Right lobe of liver (tissue), 6 donors: ENCODE measurements at places on chromosomes 2 and 18. TPM values are rescaled to one million over a fixed set of nuclear protein-coding genes. Genes with fewer than 3 reads are reported as not detected.

GRCh38 chr2:12587729-12588522 lies 128.8 kb upstream of the TRIB2 start:
- H3K27me3 ChIP-seq: no peaks in the 10 kb centered on the region
- no peaks in the 10 kb centered on the region for H3K4me1 ChIP-seq
- H3K36me3 ChIP-seq: no peaks in the 10 kb centered on the region

DNA sequence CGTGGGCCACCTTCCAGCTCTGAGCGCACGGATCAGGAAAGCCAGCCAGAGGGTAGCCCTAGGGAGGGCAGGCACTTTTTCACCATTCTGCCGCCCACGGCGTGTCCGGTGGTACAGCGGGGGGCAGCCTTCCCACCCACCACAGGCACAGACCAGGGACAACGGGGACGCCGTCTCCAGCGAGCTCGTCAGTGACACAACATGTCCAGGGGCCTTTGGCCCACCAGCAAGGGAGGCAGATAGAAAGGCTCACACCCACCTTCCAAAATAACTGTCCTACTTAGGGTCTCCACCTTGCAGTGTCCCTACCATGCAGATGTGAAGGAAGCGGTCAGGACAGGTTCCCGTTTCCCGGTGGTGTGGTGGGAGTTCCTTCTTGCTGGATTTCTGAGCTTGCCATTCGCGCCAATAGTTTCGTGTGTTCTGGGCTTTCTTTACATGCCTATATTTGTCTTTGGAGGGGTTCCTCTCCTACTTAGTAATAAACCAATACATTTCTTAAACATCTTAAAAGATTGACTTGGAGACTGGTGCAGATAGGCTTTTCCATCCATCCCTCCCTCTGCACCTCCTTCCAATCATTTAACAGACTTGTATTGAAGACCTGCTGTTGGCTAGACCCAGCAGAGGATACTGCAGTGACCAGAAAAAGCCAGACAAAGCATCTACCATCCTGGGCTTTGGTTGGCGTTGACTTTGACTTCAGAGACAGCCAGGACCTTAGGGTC lies 872 bp downstream of the ASB1 start:
- H3K36me3 ChIP-seq: no peaks in the 10 kb centered on the region
- H3K27ac ChIP-seq: peak overlapping the region; percentile 77
- H3K27me3 ChIP-seq: no peaks in the 10 kb centered on the region

GRCh38 chr2:183069174-183069573 lies 9.4 kb upstream of the DUSP19 start:
- no peak for DNase-seq
- H3K36me3 ChIP-seq: no peaks in the 10 kb centered on the region
- H3K4me3 ChIP-seq: no peak overlapping the region
- no peaks in the 10 kb centered on the region for H3K27me3 ChIP-seq

- no peak overlapping the region for H3K27ac ChIP-seq
- no peak overlapping the region for H3K4me3 ChIP-seq
- no peaks in the 10 kb centered on the region for H3K27me3 ChIP-seq
- no peaks in the 10 kb centered on the region for H3K4me1 ChIP-seq
These were observed 278.5 kb upstream of the RGPD4 start for GRCh38 chr2:107548216-107548615.

GRCh38 chr2:240685771-240686371 lies 3.2 kb upstream of the AQP12B start:
- H3K27me3 ChIP-seq: no peaks in the 10 kb centered on the region
- H3K4me3 ChIP-seq: no peak overlapping the region
- no peaks in the 10 kb centered on the region for H3K4me1 ChIP-seq
- no peak for DNase-seq
- no peaks in the 10 kb centered on the region for H3K36me3 ChIP-seq

- H3K27ac ChIP-seq: no peak overlapping the region
- no peaks in the 10 kb centered on the region for H3K27me3 ChIP-seq
- no peak overlapping the region for H3K4me3 ChIP-seq
- no peaks in the 10 kb centered on the region for H3K36me3 ChIP-seq
- no peaks in the 10 kb centered on the region for H3K4me1 ChIP-seq
- DNase-seq: no peak
These were observed 125.7 kb downstream of the PDE1A start for GRCh38 chr2:182301093-182301492.

DNA sequence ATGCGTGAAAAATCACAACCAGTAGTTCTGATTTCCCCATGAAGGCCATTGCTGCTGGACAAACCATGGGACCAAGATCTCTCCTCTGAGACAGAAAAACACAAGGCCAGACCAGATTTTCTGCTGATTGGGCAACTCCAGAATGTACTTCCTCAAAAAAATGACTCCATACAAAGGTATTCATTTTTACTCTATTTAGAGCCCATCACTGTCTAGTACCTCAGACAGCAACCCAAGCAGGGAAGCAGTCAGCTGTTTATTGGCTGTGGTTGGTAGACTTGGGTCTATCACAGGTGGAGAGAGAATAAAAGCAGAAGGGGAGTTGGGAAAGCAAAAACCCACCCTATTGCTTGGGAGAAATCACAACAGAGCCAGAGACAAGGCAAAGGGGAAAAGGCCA lies 219.9 kb downstream of the PIK3C3 start:
- H3K36me3 ChIP-seq: no peaks in the 10 kb centered on the region
- H3K4me3 ChIP-seq: no peak overlapping the region
- H3K27me3 ChIP-seq: no peaks in the 10 kb centered on the region
- no peak for DNase-seq

GRCh38 chr2:122148128-122148767 lies 392.8 kb downstream of the TSN start:
- DNase-seq: no peak
- H3K36me3 ChIP-seq: no peaks in the 10 kb centered on the region
- H3K27me3 ChIP-seq: no peaks in the 10 kb centered on the region
- H3K27ac ChIP-seq: no peak overlapping the region
- H3K4me1 ChIP-seq: no peaks in the 10 kb centered on the region

DNA sequence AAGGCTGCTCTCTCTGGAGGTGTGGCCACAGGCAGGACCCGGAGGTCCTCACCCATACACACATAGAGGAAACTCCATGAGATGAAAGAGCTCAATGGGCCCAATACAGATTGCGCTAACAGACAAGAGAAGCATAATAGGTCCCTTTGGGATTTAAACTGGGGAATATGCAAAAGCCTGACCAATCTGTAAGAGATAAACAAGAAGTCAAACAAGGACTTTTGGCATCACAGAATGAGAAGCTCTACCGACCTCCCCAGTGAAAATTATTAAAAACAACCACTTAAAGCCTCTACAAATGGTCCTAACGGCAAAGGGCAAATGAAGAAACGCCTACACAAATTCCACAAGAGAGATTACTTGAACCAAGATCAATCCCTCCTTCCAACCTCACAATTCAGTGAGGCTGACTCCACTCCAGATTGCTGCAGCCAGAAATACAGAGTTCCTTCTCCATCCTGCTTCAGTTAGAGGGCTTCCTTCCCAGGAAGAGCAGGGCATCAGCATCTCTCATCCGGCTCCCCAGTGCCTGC lies 10.8 kb downstream of the IWS1 start:
- H3K4me3 ChIP-seq: no peak overlapping the region
- peaks cover 10% of the 10 kb centered on the region for H3K36me3 ChIP-seq
- no peak for DNase-seq
- H3K27me3 ChIP-seq: no peaks in the 10 kb centered on the region
- no peak overlapping the region for H3K27ac ChIP-seq
- H3K4me1 ChIP-seq: no peaks in the 10 kb centered on the region

GRCh38 chr18:63264871-63265270 lies 54.7 kb downstream of the BCL2 start:
- H3K36me3 ChIP-seq: no peaks in the 10 kb centered on the region
- H3K27ac ChIP-seq: no peak overlapping the region
- DNase-seq: no peak
- H3K4me3 ChIP-seq: no peak overlapping the region
- H3K4me1 ChIP-seq: no peaks in the 10 kb centered on the region

- H3K4me1 ChIP-seq: no peaks in the 10 kb centered on the region
- peak overlapping the region; percentile 92 for H3K4me3 ChIP-seq
- no peaks in the 10 kb centered on the region for H3K27me3 ChIP-seq
- peak overlapping the region; percentile 63 for H3K27ac ChIP-seq
- DNase-seq: no peak
These were observed 316 bp downstream of the WDR12 start for GRCh38 chr2:202911203-202911511.

DNA sequence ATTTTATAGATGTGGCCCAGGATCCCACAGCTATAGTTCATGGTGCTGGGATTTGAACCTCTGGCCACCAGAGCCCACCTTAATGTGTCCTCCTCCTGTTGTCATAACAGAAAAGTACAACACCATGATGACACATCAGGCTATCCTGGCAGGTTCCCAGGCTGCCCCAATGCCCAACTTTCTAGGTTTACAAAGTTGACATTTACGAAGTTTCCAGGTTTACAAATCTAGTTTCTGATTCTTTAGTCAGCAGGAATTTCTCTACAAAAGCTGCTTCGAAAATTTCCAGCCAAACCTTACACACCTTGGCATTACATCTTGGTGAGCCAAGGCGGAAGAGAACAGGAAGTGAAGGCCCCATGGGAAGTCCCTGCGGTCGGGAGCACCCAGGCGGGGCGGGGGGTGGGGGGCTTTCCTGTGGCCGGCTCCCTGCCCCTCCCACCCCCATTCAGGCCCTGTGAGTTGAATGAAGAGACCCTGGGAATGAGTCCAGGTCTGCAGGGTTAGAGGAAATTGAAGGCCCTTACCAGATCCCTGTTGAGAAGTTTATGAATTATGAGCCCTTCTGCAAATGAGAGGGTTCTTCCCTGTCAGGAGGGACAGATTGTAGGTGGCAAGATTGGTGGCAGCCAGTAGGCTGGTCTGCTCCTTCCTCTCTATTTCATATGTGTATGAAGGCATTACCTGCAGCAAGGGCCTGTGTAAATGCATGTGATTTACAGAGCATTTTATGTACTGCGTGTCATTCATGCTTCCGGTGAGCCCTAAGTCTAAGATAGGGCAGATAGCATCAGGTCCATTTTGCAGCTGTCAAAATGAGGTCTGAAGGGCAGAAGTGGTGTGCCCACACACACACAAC lies 11.1 kb upstream of the IL1RN start:
- no peak for DNase-seq
- no peaks in the 10 kb centered on the region for H3K36me3 ChIP-seq
- peaks cover 4% of the 10 kb centered on the region for H3K4me1 ChIP-seq
- H3K4me3 ChIP-seq: no peak overlapping the region

DNA sequence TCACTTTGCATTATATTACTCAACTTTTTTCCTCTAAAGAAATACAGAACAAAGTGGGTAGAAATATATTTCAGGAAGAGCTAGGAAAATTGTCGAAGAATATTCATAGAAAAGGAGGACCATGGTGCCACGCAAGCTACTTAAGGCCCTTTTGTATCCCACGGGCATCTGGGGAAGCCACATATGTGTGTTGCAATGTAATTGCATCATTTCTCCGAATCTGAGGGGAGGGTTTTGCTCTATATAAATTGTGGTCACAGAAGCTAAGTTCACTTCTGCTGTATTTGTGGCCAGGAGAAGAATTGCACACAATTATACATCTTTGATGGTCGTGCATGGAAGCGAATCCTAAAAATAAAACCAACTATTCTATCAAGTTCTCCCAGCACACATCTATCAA lies 360.3 kb downstream of the IRS1 start:
- no peaks in the 10 kb centered on the region for H3K4me1 ChIP-seq
- no peak for DNase-seq

- H3K4me3 ChIP-seq: no peak overlapping the region
- DNase-seq: no peak
- no peak overlapping the region for H3K27ac ChIP-seq
- peaks cover 3% of the 10 kb centered on the region for H3K4me1 ChIP-seq
These were observed 4.4 kb downstream of the DYNC2LI1 start for GRCh38 chr2:43778233-43778632.

DNA sequence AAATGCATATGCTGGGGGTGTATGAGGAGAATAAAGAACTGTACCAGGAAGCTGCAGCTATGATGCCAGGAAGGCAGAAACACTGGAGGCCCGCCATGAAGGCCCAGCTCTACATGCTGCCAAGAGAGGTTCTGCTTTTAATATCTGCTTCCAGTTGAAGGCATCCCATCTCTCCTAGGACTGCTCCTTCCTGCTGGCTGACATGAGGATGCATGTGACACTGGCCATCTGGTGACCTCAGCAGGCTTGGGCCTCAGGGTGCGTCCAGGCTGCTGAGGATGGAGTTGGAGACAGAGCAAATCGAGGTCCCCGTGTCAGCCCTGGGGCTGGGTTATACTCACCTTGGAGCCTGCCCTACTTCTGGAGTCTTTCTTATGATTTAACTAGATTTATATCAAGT lies 49.0 kb downstream of the PSMG2 start:
- H3K36me3 ChIP-seq: no peaks in the 10 kb centered on the region
- no peak for DNase-seq
- no peaks in the 10 kb centered on the region for H3K4me1 ChIP-seq
- H3K27ac ChIP-seq: no peak overlapping the region

GRCh38 chr2:42917425-42917927 lies 125.1 kb upstream of the HAAO start:
- H3K4me1 ChIP-seq: no peaks in the 10 kb centered on the region
- no peaks in the 10 kb centered on the region for H3K27me3 ChIP-seq
- no peaks in the 10 kb centered on the region for H3K36me3 ChIP-seq
- peak; percentile 52 for DNase-seq
- H3K27ac ChIP-seq: no peak overlapping the region

DNA sequence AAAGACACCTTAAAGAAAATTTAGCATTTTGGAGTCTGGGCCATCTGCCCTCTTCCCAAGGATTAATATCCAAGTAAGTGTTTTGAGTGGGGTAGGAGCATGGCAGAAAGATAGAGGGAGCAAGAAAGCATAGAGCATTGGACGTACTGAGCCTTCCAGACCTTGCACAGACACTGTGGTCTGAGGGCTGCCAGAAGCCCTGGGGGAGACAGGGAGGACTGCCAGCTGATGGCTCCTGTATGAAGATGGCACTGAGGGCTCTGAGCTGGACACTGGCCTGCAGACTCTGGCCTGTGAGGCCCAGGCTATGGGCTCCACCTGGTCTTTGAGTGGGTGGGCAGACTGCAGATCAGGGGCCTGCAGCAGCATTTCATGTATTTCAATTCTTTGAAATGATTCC lies 2.9 kb upstream of the PKDCC start:
- no peak overlapping the region for H3K27ac ChIP-seq
- no peak overlapping the region for H3K4me3 ChIP-seq
- no peaks in the 10 kb centered on the region for H3K27me3 ChIP-seq
- H3K36me3 ChIP-seq: no peaks in the 10 kb centered on the region

DNA sequence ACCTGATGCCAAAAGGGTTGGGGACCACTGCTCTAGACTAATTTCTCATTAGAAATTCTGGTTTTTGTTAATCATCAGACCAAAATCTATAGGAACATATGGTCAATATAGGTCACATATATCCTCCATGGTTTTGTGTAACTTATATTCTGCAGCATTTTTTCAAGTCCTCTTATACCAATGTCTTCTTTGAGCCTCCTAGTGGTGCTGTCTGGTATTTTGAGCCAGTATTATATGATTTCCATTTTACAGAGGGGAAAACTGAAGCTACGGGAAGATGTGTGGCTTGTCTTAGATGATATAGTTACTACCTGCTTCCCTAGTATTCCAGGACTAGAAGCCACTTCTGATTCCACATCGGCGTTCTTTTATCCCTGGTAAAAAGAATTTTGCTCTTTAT lies 13.8 kb downstream of the MAPK4 start:
- no peaks in the 10 kb centered on the region for H3K36me3 ChIP-seq
- H3K27me3 ChIP-seq: no peaks in the 10 kb centered on the region
- H3K4me3 ChIP-seq: no peak overlapping the region
- no peak overlapping the region for H3K27ac ChIP-seq
- H3K4me1 ChIP-seq: no peaks in the 10 kb centered on the region

Gene FBXO36
- 0.68 TPM for total RNA-seq

Gene D2HGDH
- 36.1 TPM for total RNA-seq

Gene LBX2
- total RNA-seq: 1.4 TPM

Gene SCN9A
- 4.7 TPM for total RNA-seq

Gene SPATS2L
- 60.7 TPM for total RNA-seq
